ENCODE measurements at places on chromosomes 7 and 10. TPM values are rescaled to one million over a fixed set of nuclear protein-coding genes. Genes with fewer than 3 reads are reported as not detected.

The MNX1 gene
- not detected for total RNA-seq

The SFMBT2 gene
- 2.8 TPM for total RNA-seq

The CHRM2 gene
- 7.9 TPM for total RNA-seq

The SEMA3C gene
- 203 TPM for total RNA-seq

The NUTM2A gene
- total RNA-seq = 0.51 TPM

The HOGA1 gene
- 1.5 TPM for total RNA-seq

The SYT15B gene
- not detected for total RNA-seq

The HTR7 gene
- total RNA-seq = 0.77 TPM
